Left cardiac atrium (tissue), 4 donors: ENCODE measurements at places on chromosomes 6 and 20. TPM values are rescaled to one million over a fixed set of nuclear protein-coding genes. Genes with fewer than 3 reads are reported as not detected.
A peak's percentile ranks its signal among the peaks of the same experiment; 100 is the strongest.

The HLA-F gene
- total RNA-seq, result 41.8 TPM

The DZANK1 gene
- total RNA-seq, result 0.92 TPM

The GRM4 gene
- not detected for total RNA-seq

The PPIL4 gene
- 18.1 TPM for total RNA-seq

DNA sequence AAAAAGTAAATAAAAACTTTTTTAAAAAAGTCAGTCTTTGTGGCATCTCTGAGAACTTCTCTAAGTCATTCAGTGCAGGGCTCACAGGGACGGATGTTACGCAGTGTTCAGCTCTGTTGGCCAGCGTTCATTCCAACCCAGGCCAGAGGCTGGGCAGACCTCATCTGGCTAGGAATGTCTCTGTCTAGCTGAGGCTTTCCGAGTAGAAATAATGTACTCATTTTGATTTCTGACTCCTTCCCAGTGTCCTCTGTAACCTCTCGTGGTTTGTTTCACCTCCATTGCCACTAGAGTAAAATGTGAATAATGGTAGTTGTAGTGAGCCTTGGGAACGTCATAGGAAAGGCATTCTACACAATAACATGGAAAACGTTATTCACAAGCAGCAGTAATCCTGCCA lies 135.1 kb downstream of the TMEM242 start:
- DNase-seq, result no peak

DNA sequence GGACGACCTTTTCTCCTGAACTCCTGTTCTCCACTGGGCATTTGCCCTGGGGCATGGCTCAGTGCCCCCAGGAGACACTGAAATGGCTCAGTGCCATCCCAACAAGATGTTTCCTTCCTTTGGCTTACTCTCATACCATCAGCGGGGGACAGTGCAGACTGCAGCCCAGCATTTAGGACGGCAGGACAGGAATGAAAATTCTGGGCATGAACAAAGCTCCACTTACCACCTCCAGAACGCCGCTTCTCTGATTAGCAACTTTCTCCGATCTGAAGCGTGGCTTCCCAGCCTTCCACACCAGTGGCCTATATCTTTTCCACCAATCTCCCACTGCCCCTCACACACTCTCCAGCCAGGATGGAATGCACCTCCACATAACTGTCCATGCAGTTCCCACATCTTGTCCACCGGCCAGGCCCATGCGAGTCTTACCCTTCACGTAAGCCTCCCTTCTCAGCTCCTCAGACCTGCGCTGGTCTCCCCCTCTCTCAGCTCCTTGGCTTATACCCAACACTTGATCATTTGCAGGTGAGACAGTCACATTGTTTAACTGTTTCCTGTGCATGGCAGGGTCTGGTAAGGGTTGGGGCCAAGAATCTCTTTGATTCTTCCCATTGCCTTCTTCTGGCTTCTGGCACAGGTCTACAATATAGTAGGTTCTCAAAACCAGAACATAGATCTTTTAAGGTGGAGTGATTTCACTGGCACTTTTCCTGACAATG lies 114.5 kb downstream of the FYN start:
- DNase-seq, result no peak

DNA sequence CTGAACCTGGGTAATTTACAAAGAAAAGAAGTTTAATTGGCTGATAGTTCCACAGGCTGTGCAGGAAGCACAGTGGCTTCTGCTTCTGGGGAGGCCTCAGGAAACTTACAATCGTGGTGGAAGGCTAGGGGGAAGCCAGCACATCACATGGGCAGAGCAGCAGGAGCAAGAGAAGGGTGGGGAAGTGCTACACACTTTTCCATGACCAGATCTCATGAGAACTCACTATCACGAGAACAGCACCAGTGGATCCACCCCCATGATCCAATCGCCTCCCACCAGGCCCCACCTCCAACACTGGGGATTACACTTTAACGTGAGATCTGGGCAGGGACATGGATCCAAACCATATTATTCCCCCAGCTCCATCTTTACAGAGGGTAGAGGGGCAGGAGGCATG lies 166.4 kb downstream of the NFATC2 start:
- no peak for DNase-seq

DNA sequence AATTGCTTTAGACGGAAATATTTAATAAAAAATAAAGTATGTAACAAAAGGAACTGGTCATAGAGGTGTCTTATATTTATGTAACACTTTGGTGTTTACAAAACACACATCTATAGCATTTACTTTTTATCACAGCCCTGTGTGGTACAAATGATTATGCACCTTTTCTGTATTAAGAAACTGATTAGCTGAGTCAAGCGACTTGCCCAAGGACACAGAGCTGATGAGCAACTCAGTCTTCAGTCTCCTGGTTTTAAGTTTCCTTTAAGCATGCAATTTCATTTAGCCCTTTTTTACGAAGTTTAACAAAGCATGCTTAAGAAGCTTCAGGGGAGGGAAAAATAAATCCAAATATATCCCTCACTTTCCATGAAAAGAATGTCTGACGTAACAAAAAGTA lies 2.5 kb downstream of the DCDC2 start:
- no peak for DNase-seq

GRCh38 chr6:14739827-14740226 lies 506.0 kb upstream of the JARID2 start:
- DNase-seq, result no peak

DNA sequence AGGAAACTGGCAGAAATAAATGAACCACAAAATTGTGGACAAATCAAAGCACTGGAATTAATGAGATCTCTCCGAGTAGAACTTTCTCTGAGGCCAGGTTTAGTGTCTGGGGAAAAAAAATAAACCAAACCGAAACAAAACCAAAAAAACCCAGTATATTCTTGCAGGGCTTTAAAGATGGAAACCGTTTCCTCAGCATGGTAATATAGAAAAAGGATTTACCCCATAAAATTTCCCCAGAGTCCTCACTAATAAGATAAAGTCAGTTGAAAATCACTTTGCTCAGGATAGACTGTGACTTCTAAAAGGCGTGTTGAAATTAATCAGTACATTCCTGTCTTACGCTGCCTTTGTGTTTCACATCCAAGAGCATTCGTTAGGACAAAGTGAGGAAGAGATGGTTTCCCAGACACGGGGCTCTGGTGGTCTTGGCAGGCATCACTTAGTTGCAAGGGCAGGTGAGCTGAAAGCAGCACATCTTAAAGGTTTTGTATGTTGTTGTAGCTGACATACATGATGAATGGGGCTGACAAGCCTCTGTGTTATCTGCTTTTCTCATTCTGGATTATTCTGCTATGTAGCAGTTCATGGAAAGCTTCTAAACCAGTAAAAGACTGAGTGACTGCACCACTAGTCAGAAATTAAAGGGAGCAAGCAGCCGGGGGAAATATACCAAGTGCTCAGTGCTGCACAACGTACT lies 85.2 kb upstream of the PRL start:
- no peak for DNase-seq

DNA sequence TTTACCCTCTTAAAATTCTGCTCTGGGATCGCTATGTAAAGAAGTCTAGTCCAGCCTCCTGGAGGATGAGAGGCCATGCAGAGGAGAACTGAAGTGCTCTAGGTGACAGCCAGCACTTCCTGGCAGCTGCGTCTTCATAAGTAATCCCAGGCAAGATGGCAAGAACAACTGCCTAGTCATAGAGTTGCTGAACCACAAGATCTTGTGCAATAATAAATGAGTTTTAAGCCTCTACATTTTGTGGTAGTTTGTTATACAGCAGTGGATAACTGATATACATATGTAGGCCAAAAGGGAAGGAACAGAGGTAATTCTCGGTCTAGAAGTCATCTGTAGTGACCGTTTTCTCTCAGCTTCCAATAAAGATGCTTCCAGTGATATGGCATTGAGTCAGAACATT lies 103.8 kb upstream of the FLRT3 start:
- no peak for DNase-seq

DNA sequence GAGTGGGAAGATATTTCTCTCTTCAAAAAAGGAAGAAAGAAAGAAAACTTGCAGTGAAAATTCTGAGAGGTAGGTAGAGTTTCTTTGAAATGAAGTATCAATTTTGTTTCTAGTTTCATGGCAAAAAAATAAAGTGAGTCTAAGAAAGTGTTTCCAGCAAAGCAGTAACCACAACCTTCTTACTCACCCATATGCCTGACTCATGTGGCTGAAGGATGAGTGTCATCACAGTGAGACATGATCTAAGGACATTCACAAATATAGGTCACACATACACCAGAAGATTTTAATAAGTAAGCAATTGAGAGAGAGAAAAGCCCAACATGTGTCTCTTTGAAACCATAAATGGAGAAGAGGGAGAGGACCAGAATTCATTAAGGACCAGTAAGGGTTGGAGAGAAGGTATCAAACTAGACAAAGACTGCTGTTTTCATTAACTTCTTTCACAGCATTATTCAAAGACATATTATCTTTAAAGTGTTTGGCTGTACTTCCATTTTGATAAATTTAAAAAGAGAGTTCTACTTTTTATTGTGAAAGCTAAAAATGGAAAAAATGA lies 169.5 kb downstream of the FRK start:
- DNase-seq, result no peak

DNA sequence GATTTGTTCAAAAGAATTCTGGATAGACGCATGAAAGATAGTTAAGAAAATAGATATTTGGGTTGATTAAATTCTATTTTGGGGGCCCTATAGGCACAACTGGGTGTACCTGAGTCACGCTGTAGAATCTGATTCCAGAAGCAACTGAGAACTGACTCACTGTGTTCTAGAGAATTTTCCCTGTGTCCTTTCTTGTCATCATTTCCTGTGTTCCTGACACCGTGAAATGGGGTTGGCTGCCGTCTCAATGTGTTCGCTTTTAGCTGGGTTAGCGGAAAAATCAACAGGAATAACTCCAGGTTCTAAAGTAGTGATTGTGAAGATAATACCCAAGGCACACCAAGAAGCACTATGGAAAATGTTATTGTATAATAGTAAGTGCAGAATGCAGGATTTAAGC lies 5.0 kb downstream of the GCNT2 start:
- DNase-seq, result peak; percentile 52

GRCh38 chr6:38400764-38401163 lies 239.0 kb downstream of the BTBD9 start:
- DNase-seq, result no peak
